Left ventricle myocardium inferior (tissue), 1 donor: ENCODE measurements at places on chromosomes 7 and 10. TPM values are rescaled to one million over a fixed set of nuclear protein-coding genes. Genes with fewer than 3 reads are reported as not detected.

DNA sequence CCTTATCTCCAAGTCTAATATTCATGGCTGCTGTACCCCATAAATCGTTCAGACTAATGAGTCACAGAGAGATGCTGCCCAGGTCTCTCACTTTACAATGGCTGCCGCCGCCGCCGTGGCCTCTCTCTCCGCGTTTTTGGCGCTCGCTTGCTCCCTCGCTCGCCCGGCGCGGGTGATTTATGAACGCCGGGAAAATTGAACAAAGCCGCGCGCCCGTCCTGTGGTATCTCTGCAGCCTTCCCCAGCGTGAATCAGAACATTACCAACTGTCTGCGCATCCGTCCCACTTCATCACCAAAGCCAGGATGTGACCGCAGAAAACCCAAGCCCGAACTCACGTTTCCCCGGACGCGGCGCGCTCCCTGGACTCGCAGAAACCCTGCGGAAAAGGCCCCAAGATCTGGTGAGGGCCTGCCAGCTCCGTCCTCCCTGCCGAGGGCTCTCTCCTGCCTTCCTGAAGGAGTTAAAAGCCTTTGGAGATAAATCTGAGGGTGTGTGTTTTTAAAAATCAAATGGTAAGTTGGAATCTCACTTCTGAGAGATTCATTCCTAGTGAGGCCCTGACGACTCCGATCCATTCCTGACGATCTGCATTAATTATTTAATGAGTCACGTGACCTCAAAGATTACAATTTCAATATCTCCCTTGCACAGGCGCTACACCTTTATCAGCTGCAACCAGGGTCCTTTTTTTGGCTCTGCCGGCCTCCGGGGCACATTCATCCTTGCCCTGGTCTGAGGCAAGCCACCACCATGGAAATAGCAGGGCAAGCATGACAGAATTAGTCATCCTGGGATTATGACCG, 6.3 kb downstream of the HOXA4 start:
- no peak for DNase-seq

DNA sequence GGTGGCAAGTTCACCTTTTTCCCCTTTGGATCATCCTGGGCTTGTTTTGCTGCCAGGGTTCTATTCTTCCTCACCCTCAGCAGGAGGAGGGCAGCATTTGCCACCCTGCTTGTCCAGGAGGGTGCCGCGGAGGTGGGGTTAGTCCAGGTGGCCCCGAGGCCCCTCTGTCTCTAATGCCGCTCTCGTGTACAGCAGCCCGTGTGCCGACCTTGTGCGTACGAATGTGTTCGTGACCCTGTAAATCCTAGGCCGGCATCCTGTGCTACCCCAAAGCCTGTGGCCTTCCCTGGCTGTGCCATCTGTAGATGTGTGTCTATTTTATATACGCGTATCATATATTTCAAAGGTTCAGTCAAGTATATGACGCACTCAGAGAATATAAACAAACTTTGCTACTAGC, 10.6 kb downstream of the IQCE start:
- DNase-seq, result no peak

DNA sequence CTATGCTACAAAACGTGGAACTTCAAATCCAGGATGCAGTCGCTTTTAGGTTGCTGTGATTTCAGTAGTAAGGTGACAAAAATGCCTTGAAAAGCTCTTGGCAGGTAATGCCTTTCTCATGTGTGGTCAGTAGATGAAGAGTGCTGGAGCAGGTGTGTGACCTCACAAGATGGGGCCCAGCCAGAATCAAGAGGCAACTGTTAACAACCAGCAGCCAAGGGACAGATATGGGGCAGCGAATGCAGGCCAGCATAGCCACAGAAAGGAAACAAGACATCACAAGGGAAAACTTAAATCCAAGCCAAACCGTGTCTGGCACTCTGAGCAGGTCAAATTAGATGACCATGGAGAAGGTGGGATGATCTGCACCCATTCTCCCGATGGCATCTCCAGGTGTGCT, 12.3 kb downstream of the HUS1 start:
- DNase-seq, result peak; percentile 34

DNA sequence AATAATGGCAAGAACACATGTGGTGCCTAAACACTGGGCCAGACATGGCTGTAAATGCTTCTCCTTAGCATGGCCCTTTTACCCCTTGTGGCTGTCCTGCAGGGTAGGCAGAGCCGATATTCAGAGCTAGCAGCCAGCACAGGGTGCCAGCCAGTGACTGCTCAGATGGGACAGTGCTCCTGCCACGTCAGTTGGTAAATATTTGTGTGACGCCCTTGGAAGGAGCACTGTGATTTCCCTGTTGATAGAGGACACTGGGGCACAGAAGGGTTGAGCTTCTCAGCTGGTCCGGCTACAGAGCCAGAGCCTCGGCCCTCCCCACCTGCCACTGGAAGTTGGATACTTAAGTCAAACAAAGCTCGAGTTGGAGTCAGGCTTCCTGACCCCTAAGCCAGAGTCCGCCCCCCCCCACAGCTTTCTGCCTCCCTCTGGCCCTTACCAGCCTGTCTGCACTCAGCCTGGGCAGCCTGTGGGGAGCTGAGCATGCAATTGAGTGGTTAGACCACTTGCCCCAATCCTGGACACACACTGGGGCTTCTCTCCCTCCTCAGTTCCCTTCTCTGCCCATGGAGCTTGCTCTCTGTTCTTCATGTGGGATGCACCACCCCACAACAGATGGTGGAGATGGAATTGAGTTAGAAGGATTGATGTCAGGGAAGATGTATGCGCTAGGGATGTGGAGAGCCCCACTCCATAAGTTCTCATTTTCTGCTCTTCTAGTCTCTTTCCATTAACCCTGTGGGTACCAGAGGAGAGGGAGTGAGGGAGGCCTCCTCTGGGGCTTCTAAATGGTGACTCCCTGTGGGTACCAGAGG, 350.8 kb downstream of the PLXNA4 start:
- no peak for DNase-seq

GRCh38 chr7:82617156-82617555, 173.6 kb upstream of the CACNA2D1 start:
- no peak for DNase-seq

DNA sequence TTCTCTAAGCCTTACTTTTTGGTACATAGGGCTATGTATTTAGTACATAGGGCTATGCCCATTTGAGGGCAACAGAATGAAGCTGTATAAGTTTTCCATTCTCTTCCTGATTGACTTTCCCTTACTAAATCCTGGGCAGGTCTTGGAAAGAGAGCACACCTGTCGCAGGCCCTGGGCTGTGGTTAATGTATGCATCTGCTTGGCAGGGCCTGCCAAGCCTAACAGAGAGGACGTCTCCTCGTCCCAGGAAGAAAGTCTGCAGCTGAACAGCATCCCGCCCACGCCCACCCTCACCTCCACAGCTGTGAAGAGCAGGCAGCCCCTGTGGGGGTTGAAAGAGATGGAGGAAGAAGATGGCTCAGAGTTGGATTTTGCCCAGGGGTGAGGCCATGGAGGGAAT, 8.9 kb upstream of the PVRIG start:
- DNase-seq, result no peak

DNA sequence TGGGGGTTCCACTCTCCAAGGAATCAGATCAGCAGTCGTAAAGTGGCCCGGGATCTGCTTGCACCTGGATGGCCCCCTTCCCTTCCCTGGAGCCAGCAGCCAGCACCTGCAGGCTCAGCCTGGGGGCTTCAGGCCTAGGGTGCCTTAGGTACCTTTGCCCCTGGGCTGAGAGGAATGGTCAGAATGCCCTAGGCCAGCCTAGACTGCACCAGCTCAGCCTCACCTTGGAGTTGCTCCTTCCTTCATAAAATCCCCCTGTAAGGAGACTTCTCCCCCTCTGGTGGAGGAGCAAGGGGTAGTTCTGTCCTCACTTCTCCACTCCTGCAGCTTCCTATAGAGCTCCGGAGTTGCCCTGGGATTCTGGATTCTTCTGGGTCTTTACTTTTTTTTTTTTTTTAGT, 32.4 kb upstream of the LBX1 start:
- no peak for DNase-seq

DNA sequence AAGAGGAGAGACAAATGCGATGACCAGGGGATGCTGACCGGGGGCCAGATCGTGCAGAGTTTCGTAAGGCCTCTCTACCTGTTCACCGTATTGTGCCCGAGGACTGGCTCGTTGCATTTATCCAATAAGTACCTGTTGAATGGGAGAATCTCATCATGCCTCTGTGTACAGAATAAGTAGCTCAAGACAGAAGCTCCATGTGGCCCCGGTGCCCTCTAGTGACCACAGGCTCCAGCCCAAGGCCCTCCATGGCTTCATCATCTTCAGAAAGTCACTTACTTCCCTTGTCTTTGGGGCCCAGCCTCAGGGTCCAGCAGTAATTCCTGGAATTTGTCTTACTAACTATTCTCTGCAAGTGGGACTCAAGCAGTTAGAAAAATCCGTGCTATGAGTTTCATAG, 151.0 kb downstream of the CHN2 start:
- DNase-seq, result peak; percentile 31

DNA sequence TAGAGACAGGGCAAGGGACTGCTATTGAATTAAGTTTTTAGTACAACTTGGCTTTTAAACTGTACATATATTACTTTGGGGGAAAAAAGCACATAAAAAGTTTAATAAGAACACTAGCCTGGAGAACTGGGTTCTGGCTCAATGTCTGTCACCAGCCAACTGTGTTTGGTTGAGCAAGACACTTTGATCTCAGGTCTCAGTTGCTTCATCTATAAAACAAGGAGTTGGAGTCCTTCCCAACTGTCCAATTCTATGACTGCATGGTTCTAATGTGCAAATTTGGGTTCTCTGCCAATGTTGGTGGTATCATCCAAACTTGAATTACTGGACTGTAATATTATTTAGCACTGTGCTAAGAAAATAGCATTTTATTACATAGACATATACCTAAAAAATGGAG, 50.3 kb downstream of the ATXN7L1 start:
- DNase-seq, result no peak

DNA sequence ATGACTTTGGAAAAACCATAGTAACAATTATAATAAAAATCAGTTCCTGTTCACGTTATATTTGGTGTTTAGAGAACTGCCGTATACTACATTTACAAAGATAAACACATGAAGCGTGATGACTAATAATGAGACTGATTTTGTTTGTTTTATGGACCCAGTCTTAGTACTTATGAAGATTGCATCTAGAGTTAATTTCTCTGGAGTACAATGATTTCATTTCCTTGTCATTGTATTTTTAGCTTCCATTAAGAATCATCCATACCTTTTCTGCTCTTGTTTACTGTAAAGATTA, 2.9 kb downstream of the RBM20 start:
- no peak for DNase-seq

GRCh38 chr7:116228241-116228640, 17.9 kb downstream of the TES start:
- DNase-seq, result no peak

GRCh38 chr7:71775648-71776047, 636.5 kb downstream of the CALN1 start:
- DNase-seq, result no peak

DNA sequence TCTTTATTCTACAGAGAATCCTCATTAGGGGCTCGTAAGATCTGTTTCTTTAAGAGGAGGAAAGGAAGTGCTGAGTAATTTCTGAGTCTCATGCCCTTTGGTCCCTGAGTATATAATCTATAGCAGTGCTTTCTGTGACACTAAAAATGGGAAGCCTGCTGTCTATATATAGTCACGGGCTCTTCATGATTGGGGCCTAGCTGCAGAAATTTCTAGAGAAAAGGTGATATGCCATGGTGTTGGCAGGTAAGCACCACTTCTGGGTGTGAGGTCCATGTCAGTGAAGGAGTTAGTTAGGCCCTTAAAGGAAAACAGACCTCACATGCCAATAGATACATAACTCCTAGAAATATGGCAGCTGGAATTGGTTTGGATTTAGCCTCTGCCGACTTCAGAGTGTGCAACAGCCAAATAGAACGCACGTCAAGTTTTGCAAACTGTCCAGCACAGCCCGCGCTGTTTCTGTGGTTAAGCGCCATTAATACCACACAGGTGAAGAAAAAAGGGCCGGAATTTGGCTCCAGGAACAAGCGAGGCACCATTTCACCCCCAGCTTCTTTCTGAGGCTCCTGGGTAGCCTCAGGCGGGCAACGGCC, 123.2 kb downstream of the TACC2 start:
- no peak for DNase-seq

GRCh38 chr7:76505168-76506080, 4.9 kb upstream of the UPK3B start:
- DNase-seq, result no peak

DNA sequence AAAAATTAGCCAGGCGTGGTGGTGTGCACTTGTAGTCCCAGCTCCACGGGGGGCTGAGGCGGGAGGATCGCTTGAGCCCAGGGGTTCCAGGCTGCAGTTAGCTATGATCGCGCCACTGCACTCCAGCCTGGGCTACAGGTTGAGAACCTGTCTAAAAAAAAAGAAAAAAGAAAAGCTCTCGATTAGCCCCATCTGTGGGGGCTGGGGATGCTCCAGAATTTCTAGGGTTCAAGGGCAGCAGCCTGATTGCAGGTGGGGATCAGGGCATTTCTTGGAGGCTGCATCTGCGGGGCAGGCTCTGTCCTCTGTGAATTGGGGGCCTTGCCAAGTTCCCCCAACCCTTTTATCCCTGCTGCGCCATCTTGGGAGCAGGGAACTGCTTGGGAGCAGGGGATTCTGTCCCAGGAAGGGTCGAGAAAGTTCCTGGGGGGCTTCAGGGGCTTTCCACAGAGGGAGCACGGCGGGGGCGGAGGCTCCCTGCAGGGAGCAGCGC, 651 bp upstream of the ARPC1A start:
- no peak for DNase-seq

DNA sequence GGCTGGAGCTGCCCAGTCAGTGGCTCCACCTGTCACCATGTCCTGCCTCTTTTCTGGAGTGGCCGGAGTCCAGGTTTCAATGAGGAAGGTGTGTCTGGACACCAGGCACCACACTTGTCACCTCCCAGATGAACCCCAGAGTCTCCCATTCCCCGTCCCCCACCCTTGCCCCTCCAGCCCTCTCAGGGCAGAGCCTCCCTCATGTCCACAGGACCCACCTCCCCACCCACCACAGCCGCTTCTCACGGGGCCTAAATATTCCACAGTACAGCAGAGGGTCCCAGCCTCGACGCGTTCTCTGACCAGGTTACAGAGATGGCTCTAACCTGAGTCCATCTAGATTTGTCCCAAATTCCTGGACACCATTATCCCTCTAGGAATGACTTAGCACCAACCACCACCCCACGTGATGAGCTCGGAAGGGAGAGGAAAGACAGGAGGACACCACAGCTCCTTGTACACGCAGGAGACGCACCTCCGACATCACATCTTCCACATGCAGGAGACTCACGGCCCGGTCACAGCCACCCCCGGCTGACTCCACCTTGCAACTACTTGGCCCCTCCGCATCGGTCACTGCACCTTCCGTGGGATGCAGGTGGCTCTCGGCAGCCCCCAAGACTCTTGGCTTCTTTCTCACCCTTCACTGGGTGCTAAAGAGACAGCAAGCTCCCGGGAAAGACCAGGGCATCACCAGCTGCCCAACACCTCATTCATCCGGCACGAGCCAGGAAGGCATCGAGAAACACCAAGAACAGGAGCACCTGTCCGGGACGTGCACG, 560.2 kb downstream of the DNAJB6 start:
- DNase-seq, result no peak

The OR2AE1 gene
- not detected for total RNA-seq

The ANKRD1 gene
- 2,047 TPM for total RNA-seq

The USP6NL gene
- 7.9 TPM for total RNA-seq

The ZNF92 gene
- 2.7 TPM for total RNA-seq

The TMEM248 gene
- total RNA-seq, result 41.4 TPM
